C1 segment of cervical spinal cord (tissue), 14 donors: ENCODE measurements at places on chromosomes 7 and 10.

GRCh38 chr10:125231116-125231812 lies 70.9 kb upstream of the CTBP2 start:
- no peak for DNase-seq

DNA sequence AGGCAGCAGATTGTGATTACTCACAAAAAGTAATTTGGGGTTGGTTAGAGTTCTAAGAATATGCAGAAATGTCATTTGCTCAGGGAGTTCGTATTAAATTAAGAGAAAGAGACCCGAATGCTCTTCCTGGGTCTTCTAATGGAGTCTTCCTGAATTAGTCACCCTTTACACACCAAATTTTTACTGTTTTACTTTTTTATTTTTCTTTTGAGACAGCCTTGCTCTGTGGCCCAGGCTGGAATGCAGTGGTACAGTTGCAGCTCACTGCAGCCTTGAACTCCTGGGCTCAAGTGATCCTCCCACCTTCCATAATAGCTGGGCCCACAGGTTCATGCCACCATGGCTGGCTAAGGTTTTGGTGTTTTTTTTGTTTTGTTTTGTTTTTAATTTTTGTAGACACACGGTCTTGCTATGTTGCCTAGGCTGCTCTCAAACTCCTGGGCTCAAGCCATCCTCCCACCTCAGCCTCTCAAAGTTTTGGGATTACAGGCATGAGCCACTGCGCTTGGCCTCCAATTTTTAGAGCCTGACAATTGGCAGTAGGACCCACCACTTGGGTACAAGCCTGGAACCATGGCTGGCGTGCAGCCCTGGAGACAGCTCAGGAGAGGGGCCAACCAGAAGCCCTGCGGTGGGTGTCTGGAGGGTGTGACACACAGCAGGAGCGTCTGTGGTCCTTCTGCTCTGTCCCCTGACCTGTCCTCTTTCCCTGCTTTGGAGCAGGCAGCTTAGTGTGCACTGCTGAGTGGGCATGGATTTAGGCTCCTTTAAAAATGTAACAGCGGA lies 16.4 kb upstream of the BHLHA15 start:
- DNase-seq: no peak

GRCh38 chr10:93404048-93404354 lies 78.1 kb downstream of the MYOF start:
- DNase-seq: no peak

- no peak for DNase-seq
These were observed 219.1 kb downstream of the EMX2 start for GRCh38 chr10:117761695-117762094.

GRCh38 chr7:101859411-101860106 lies 42.1 kb downstream of the CUX1 start:
- DNase-seq: no peak

GRCh38 chr10:52332815-52333214 lies 18.7 kb downstream of the DKK1 start:
- no peak for DNase-seq

DNA sequence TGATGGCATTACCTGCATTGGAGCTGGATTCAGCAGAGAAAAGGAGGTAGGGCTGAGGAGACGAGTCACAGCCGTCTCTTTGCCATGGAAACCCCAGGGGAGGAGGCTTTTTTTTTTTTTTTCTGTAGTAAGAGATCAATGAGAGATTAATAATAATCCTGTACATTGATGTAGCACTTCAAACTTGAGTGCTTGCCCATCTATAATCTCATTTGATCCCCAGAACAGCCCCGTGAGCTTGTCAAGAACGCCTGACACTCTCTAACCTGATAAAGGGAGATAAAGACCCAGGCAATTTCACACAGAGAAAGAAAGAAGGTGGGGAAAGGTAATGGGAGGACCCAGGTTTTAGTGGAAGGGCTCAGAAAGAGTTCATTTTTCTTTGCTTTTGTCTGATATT lies 195.2 kb upstream of the FOXK1 start:
- DNase-seq: no peak

DNA sequence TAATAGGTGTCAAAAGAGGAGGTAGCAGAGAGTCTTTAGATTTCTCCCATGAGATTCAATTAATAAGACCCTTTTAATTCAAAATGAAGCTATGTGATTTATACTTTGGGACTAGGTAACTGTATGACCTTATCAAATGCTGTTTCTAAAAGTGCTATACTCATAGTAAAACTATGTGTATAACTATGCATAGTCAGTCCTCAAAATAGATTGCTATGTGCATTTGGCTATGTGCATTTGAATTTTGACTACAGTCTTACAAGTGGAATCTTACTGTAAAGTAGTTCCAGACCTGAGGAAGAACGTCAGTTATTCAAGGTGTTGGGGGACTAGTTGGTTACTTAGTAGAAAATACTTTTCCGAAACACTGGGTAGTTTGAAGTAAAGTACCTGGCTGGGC lies 36.9 kb downstream of the ADD3 start:
- DNase-seq: no peak

DNA sequence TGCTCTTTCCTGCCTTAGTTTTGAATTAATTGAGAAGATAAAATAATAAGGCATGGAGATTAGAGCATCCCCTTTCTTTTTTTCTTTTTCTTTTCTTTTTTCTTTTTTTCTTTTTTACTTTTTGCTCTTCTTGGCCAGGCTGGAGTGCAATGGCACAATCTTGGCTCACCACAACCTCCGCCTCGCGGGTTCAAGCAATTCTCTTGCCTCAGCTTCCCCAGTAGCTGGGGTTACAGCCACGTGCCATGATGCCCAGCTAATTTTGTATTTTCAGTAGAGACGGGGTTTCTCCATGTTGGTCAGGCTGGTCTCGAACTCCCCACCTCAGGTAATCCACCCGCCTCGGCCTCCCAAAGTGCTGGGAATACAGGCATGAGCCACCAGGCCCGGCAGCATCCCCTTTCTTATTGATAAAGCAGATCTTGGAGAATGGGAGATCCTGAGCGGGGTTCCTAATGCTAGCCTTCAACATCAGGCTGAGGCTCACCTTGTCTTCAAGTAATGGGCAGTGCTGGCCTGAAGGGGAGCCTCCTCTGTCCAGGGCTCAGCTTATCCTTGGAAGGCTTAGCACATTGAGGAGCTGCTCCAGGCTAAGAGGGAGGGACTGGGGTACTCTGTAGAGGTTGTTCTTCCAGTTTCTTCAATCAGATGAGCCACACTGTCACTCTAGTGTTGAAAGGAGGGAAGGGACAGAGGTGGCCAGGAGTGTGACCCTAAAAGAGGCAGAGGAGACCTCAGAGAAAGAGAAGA lies 27.9 kb downstream of the GSTO2 start:
- no peak for DNase-seq

DNA sequence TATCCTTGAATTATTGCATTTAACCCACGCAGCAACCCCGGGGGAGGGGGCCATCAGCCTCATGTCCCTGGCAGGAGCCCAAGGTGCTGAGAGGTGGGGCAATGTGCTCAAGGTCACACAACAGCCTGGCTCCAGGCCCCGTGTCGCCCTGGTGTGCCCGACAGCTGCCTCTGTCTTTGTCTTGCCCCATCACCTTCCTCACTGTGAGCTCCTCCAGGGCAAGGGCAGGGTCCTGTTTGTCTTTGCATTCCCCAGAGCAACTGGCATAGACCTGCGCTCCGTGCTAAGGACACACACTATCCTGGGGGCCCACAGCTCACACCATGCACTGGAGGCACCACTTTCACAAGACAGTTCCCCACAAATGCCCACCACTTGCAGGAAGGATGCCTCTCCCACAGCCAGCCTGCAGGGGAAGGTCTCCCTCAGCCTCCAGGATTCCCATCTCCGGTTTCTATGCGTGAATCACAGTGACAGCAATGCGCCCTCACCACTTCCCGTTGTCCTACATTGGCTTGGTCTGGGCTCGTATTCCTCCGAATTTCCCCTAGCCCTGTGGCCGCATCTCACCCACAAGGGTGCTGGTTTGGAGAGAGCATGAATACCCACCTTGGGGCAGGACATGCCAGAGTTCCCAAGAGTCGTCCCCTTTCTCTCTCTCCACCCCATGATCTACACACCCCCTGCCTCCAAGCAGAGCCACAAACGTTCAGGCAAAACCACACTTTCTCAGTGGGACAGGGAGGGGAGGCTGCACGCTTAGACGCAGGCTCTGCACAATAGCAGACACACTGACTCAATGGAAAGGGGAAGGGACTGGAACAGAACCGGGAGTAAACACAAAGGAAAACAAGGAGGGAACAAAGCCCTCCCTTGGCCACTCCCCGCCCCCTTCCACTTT lies 10.3 kb downstream of the ITPRIP start:
- no peak for DNase-seq

DNA sequence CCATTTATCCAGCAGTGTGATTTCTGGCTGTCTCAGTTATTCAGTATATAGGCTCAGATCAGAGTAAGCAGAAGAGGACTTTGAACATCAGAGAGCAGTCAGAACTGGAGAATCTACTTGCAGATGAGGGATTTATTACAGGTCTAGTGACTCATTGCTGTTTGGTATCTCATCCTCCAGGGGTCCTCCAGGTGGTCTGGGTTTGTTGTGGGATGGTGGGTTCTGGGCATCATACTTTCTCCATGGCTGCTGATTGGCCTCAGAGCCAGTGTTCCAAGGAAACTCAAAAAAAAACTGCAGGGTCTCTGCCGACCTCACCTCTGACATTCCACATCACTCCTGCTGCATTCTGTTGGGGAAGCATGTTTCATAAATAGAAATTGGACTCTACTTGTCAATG lies 214.8 kb downstream of the CNTNAP2 start:
- DNase-seq: no peak

GRCh38 chr10:61779950-61780659 lies 117.4 kb downstream of the CABCOCO1 start:
- DNase-seq: no peak

- no peak for DNase-seq
These were observed 45.2 kb downstream of the LMTK2 start for GRCh38 chr7:98151884-98152283.

GRCh38 chr7:100035876-100036275 lies 13.7 kb upstream of the ZSCAN21 start:
- no peak for DNase-seq

GRCh38 chr7:7134046-7134445 lies 48.3 kb upstream of the C1GALT1 start:
- no peak for DNase-seq

DNA sequence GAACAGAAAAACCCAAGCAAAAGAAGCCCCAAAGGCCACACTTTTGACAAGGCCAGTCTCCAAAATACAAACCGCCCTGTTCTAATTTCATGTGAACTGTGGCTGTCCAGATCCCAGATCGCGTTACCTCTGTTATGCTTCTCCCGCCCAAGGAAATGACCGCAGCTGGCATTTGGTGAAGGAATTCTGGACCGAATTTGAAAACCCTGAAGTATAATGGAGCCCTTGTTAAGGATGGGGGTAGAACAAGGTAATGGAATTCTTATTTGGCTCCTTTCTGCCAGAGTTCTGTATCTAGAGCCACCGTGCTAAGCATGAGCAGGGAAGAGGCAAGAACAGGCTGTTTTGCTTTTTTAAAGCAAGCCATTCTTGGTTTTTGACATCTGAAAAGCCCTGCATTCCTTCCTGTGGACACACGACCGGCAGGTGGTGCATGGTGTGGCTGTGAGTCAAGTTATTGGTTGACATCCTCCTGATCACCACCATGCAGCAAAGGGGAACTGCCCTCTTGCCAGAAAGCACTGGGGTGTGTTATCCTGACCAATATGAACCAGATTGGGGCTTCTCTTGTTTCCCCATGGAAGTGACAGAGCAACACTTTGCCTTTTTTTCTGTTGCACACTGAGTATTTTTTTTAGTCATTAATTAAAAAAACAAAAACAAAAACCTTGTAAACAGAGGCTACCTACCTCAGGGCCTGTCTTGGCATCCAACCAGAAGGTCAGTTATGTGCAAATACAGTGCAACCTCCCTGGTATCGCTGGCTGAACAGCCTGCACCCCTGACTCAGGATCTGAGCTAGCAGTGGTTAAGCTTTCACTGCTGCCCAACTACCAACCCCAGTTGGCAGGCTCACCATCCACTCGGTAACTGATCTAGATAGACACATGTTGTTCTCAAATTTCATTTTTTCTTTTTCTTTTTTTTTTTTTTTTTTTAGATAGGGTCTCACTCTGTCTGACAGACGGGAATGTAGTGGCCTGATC lies 14.2 kb downstream of the UCMA start:
- DNase-seq: no peak

GRCh38 chr10:89471110-89471809 lies 56.9 kb downstream of the IFIT5 start:
- DNase-seq: no peak

- DNase-seq: no peak
These were observed 236.9 kb downstream of the CREB5 start for GRCh38 chr7:28649189-28649588.

GRCh38 chr10:133353202-133353959 lies 4.4 kb downstream of the FUOM start:
- no peak for DNase-seq

DNA sequence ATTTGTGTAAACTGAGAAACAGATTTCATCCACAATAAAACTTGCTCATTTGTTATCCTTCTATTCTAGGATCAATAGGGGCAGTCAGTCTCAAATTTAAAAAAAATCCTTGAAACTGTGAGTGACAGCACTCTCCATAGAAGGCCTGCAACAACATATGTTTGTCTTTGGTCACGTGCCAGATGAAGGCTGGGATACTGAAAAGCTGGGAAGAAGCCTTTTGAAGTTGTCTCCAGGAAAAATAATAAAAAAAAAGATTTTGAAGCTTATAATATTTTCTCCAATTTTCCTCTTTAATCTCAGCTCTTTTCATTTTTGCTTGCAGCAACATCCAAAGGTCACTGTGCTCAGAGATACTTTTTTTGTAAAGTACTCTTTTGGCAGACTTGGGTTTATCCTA lies 128.6 kb upstream of the SLC26A5 start:
- DNase-seq: no peak

DNA sequence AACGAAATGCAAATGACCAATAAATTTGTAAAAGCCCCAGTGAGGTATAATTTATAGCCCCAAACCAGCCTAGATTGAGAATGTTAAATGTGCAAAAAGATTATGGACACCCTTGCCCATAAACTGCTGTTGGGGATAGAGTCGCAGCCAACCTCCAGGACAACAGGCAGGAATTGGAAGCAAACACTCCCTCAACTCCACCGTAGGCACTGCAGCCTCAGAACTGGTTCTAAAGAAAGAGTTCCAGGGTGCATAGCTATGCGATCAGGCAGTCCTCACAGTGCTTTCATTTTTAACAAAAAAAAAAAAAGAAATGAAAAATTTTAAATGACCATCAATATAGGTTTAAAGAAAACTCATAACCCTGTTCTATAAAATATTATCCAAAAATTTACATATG lies 86.2 kb downstream of the CXCL12 start:
- DNase-seq: no peak

DNA sequence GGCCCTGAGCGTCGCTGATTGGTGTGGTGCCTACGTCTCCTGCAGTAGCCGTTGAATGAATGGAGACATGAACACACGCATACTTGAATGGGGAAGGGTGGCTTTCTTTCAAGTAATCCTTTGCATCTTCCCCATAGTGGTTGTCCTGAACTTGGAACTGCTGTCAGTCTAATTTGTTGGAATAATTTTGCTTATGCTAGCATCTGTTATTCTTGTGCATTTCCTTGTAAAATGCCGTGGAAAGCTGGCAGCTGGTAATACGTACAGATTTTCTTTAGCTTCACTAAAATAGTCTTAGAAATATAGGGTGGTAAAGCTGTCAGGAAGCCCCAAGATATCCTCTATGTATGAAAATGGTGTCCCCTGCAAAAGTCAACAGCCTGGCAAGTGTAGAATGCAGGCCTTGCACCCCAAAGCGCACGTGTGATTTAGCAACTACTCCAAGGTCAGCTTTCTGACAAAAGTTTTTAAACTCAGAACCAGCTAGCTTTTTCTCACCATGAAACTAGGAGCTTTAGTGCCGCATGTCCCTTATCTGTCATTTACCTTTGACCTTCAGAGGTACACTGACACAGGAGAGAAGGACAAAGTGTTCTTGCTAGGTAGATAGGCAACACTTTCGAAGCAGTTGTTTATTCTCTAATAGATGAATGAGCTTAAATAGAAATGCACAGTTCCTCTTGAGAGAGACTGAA lies 70.8 kb downstream of the RBM33 start:
- DNase-seq: no peak
